ENCODE measurements at places on chromosomes 2 and 18.

DNA sequence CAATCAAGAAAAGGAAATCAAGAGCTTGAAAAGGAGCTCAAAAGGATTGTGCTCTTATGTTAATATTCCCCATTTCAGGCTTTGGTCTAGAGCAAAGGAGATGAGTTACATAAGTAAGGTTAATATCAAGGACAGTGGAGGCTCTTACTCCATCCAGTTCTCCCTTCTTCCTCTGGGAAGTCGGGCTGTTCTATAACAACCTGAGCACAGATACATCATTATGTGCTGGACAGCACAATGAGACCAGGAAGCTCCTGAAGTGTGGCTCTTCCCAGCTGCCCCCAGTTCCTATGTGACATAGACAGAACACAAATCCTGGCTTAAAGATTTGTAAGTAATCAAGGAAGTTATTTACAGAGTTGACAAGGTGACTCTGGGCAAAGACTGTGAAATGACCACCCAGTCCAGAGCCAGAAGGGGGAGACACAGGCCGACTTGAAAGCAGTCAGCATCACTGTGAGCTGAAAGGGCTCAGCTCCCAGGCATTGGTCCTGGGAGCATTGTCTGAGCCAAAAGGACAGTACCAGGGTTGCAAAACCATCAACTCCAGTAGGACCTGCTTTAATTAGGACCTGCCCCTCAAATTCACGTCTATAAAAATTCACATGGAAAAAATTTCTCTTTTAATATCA lies 917.6 kb upstream of the ACVR2A start:
- no peak for DNase-seq

DNA sequence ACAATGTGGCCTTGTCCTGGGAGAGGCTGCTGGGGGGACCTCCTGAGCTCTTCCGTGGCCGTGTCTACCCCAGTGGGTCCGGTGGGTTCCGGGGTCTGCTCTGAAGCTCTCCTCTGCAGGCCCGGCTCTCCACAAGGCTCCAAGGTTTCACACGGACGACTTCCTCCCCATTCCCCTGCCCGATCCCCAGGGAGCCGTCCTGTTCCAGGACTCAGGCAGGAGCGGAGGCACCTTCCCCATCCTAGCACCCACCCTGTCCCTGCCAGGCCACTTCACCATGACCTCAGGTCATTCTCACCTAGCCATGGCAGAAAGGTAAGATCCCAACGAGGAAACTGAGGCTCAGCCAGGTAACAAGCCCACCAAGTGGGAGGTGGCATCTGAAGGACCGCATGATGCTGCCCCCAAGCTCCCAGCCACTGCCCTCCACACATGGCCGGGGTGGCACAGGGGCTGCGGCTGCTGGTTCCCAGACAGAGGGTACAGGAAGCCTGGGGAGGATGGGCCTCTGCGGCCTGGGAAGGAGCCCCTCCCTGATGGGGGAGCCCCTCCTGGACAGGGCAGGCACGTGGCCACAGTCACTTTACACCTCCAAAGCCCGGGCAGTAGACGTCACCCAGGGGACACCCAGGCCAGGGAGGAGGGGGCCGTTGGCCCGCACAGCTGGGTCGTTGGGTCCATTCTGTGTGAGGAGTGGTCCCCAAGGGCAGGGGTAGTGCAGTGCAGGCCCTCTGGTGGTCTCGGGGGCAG lies 274.0 kb downstream of the NDUFA10 start:
- DNase-seq: no peak

- no peak for DNase-seq
These were observed 126.9 kb upstream of the TRIB2 start for GRCh38 chr2:12589802-12590320.

DNA sequence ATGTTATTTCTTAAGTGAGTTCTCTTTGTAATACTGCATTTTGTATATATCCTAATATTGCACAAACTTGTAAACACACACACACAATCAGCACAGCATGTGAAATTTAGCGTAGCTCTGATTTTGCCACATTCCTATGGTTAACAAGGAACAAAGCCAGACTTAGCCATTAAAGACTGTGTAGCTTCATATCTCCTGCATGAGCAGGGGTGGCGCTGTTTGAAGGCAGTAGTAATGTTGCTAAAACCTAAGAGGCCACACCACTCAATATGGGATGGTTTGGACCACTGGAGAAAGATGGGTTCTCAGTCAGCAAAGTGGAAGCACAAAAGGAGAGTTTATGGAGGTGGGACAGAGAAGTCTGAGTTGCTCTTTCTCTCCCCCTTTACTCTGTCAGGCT lies 61.1 kb upstream of the RND3 start:
- DNase-seq: no peak

DNA sequence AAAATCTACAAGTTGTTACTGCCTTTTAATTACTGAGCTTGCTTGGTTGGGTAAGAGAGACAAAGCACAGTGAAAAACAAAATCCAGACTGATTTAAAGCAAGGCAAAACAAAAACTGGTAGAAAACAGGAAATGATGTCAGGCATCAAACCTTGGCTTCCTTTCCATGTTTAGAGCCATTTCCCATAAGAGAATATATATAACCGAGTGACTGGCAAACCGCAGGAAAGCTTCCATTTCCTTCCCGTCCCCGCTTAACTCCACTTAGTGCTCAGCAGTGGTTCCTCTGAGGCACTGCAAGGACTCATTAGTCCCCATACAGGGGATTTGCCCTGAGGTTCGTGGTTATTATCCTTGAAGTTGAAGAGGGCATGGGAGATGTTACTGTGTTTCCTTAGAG lies 446.3 kb downstream of the LPIN1 start:
- DNase-seq: no peak

GRCh38 chr2:151996243-151997003 lies 102.4 kb downstream of the CACNB4 start:
- DNase-seq: no peak

DNA sequence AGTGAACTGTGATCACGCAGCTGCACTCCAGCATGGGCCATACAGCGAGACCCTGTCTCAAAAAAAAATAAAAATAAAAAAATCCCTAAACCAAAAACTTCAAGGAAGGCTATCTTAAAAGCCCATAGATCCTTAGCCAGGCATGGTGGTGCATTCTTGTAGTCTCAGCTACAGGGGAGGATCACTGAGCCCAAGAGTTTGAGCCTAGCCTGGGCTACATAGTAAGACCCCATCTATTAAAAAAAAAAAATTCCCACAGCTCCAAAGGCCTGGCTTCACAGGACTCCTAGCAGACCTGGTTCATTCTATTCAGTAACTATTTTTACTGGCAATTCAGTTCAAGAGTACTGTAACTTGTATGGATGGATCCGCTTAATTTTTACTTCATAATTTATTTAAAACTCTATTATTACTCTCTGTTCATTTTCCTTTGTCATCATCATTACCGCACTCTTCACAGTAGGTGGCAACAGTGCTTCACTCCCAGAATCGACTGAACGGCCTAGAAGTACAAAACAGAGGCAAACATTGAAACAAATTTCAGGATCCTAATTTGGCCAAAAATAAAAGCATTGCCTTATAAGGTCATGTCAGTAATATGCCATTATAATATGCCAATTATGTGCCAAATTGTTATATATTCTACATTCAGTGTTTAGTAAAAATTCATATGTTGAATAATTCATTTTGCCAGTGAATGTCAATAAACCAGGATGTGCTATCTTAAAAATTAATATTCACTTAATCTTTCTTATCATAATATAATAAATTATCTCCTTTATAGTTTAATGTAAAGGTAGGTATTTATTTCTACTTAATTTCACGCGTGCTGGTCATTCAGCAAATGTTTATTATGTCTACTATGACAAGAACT lies 14.3 kb upstream of the STAM2 start:
- no peak for DNase-seq

- DNase-seq: no peak
These were observed 122.8 kb upstream of the FHL2 start for GRCh38 chr2:105521616-105522015.

GRCh38 chr2:61469424-61470121 lies 1.3 kb downstream of the USP34 start:
- no peak for DNase-seq

GRCh38 chr2:171389325-171389724 lies 44.5 kb downstream of the METTL8 start:
- DNase-seq: no peak

GRCh38 chr2:149000158-149000938 lies 38.2 kb upstream of the LYPD6B start:
- DNase-seq: no peak

- no peak for DNase-seq
These were observed 324.6 kb downstream of the HRH4 start for GRCh38 chr18:24785019-24785418.

- peak; percentile 69 for DNase-seq
These were observed at the start of gene ACVR1 for GRCh38 chr2:157876066-157876785. ACVR1 (minus strand) TSS chr2:157876330; CDS start chr2:157799493, 76,837 bp downstream.

DNA sequence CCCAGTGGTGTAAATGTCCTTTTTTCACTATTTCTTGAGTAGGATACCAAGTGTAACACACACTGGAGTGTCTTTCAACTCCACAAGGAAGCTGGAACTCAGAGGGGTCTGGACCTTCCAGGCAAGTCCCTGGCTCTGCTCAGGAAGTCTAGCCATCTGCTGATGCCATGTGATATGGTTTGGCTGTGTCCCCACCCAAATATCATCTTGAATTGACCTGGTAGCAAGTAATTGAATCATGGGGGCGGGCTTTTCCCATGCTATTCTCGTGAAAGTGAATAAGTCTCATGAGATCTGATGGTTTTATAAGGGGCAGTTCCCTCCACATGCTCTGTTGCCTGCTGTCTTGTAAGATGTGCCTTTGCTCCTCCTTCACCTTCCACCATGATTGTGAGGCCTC lies 99.4 kb upstream of the CDC42EP3 start:
- no peak for DNase-seq

- DNase-seq: no peak
These were observed 8.0 kb downstream of the GPR39 start for GRCh38 chr2:132424526-132425121.

GRCh38 chr2:230762317-230762896 lies 49.8 kb downstream of the CAB39 start:
- DNase-seq: no peak

DNA sequence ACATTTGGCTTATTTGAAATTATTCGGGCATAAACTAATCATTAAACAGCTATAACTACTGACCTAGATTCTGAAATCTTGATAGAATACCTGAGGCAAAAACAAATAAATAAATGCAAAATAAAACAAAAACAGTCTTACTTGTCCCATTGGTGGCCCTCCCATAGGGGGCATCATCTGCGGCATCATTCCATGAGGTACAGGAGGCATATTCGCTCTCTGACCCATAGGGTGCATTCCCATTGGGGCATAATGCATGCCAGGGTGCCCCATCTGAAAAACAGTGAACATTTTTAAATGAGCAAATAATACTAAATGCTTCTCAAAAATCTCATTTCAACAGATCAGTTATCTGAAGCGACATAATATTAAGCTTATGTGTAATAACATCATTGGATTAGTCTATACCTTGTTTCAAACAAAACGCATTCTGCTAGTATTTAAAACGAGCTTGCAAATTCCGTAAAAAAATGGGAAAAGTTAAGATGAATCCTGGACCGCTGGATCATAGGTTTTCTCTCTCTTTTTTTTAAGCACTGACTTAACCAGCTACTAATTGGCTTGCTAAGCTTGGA lies 1.3 kb downstream of the PRPF40A start:
- no peak for DNase-seq

DNA sequence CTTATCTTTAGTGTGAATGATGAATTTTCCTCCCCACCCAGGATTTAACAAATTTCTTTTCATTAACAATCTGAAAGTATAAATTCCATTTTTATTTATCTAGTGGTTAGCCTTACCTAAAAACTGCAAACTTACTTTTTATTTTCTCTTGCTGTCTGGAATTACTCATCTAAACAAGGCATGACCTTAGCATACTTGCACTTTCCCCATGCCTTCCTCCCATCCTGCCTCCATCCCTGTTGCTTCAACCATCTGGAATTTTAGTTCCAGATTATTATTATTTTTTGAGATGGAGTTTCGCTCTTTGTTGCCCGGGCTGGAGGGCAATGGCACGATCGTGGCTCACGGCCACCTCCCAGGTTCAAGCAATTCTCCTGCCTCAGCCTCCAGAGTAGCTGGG lies 35.6 kb downstream of the GDF7 start:
- DNase-seq: no peak

- no peak for DNase-seq
These were observed 28.1 kb downstream of the TMEM163 start for GRCh38 chr2:134690629-134691215.

DNA sequence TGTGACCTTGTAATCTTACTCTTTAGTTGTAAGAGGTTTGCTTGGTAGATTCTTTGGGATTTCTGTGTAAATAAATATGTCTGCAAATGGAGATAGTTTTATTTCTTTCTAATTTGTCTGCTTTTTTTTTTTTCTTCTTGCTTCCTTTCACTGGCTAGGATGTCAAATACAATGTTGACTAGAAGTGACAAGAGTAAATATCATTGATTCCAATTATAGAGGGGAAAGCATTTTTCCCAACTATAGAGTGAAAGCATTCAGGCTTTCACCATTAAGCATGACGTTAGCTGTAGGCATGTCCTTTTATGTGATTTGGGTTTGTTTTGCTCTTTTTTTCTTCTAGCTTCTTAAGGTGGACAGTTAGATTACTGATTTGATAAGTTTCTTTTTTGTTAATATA lies 191.5 kb downstream of the MCFD2 start:
- DNase-seq: no peak

DNA sequence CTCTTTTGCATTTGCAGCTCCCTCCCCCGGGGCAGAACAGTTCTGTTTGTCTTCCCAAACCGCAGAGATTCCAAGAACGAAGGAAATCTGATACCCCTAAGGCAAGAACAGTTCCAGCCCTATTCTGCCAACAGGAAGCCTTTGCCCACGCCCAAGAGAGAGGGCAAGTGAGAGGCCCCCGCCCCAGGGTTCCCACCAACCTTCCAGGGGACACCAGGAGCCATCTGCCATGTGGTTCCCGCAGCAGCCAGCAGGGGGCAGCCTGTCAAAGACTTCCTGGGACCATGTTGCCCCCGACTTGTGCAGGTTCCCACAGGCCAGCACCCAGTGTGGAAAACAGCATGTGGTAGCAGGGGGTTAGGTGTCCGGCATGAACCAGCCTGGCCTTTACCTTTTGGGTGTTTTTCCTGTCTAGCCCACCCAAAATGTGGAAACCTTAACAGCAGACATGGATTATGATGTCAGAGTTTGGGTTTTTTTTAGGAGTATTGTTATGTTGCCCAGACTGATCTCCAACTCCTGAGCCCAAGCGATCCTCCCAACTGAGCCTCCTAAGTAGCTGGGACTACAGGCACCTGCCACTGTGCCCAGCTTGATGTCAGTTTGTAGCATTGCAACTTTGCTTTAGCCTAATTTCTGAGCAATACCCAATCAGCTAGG lies 21.7 kb upstream of the EFHD1 start:
- peak; percentile 31 for DNase-seq

- no peak for DNase-seq
These were observed 12.2 kb downstream of the SCN2A start for GRCh38 chr2:165251366-165251765.

DNA sequence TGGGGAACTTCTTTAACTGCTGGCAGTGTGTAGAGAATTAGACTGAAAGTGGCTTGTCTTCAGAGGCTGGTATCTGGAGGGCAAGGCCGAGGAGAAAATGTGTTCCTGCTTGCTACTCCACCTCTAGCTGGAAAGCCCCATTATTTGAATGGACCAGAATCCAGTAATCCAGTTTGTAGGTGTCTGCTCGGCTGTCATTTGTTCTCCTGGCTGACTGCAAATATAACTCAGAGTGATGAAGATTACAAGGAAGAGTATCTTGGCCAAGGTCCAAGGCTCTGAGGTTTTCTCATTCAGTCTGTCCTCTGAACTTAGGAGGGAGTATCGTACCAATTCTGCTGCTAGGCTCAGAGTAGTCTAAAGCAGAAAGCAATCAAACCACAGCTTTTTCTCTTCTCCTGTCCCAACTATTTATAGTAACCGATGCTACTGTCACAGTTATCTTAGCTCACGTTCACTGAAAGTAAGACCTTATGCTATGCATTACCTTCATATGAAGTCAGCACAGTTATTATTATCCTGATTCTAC lies 228.6 kb downstream of the SETBP1 start:
- DNase-seq: no peak
